ENCODE measurements at places on chromosomes 3 and 15. TPM values are rescaled to one million over a fixed set of nuclear protein-coding genes. Genes with fewer than 3 reads are reported as not detected.

Gene MAP3K13
- total RNA-seq, result 7.0 TPM

Gene HDC
- total RNA-seq, result not detected

Gene WDR72
- not detected for total RNA-seq

Gene LTK
- 3.9 TPM for total RNA-seq

Gene CGNL1
- not detected for total RNA-seq

Gene AQP9
- not detected for total RNA-seq

Gene CPLX3
- total RNA-seq, result 0.26 TPM

Gene PIERCE2
- not detected for total RNA-seq

Gene EXD1
- total RNA-seq, result not detected

Gene PDZRN3
- total RNA-seq, result not detected

Gene P2RY1
- total RNA-seq, result 0.28 TPM

Gene SLC22A13
- 0.35 TPM for total RNA-seq

Gene GNAT1
- not detected for total RNA-seq
